ENCODE measurements at places on chromosomes 5 and 9. TPM values are rescaled to one million over a fixed set of nuclear protein-coding genes. Genes with fewer than 3 reads are reported as not detected.

SLC6A7 gene
- total RNA-seq = not detected

SAXO1 gene
- total RNA-seq = not detected

PANK3 gene
- 50.0 TPM for total RNA-seq

RANBP3L gene
- not detected for total RNA-seq

PITX1 gene
- not detected for total RNA-seq

PCDHGA12 gene
- total RNA-seq = 0.35 TPM

DAB2IP gene
- total RNA-seq = 0.19 TPM

CD180 gene
- 1.1 TPM for total RNA-seq

C5orf52 gene
- not detected for total RNA-seq

SSNA1 gene
- 45.1 TPM for total RNA-seq

CCDC192 gene
- total RNA-seq = not detected

LCN2 gene
- not detected for total RNA-seq

RPL35 gene
- 896 TPM for total RNA-seq

FOXD4L5 gene
- not detected for total RNA-seq

SLC27A6 gene
- not detected for total RNA-seq

LHX3 gene
- not detected for total RNA-seq

AHRR gene
- total RNA-seq = 0.88 TPM

DDX4 gene
- total RNA-seq = not detected

OR1Q1 gene
- total RNA-seq = not detected

SHC3 gene
- total RNA-seq = 0.09 TPM

PCDHA13 gene
- not detected for total RNA-seq

CAMK2A gene
- 0.38 TPM for total RNA-seq

VLDLR gene
- total RNA-seq = 2.4 TPM

TTLL11 gene
- 4.6 TPM for total RNA-seq

CSNK1A1 gene
- 206 TPM for total RNA-seq

IL13 gene
- not detected for total RNA-seq

GALNT12 gene
- total RNA-seq = 9.1 TPM

ANKRD31 gene
- 0.12 TPM for total RNA-seq

LMX1B gene
- not detected for total RNA-seq

ZBTB6 gene
- 6.6 TPM for total RNA-seq

PTGER4 gene
- 117 TPM for total RNA-seq
